ENCODE measurements at places on chromosomes 13 and 19.

GRCh38 chr13:46468570-46469463 is 81.8 kb upstream of the RUBCNL start:
- no peak for DNase-seq

- no peak for DNase-seq
Measured at GRCh38 chr13:20077086-20077485, 83.8 kb downstream of the GJA3 start.

- no peak for DNase-seq
Measured at GRCh38 chr13:36286006-36286405, 11.6 kb downstream of the CCDC169 start.

- DNase-seq, result no peak
Measured at GRCh38 chr13:37168926-37169325, 63.5 kb upstream of the CSNK1A1L start.

GRCh38 chr19:37361994-37362393 is 8.9 kb upstream of the ZNF527 start:
- no peak for DNase-seq

- DNase-seq, result no peak
Measured at GRCh38 chr19:18870531-18871172, 25.3 kb downstream of the CERS1 start.

DNA sequence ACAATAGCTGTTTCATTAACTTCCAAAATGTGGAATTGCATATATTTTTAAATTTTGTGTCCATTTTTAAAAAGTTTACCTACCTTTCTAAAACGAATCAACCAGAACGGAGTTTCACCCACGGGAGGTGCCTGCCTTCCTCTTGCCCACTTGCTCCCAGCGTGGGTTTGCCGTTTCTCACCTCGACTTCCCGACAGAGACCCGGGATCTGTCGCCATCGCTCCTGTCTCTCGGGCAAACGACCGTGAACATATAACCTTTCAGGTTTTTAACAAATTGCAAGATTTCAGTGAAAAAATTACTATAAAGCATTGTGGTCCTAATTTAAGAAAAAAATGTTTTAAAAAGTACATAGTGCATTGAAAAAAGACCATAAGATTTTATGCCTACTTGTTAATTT is 4.2 kb downstream of the TMEM255B start:
- no peak for DNase-seq

- DNase-seq, result no peak
Measured at GRCh38 chr13:40966298-40966697, 52.8 kb downstream of the ELF1 start.

DNA sequence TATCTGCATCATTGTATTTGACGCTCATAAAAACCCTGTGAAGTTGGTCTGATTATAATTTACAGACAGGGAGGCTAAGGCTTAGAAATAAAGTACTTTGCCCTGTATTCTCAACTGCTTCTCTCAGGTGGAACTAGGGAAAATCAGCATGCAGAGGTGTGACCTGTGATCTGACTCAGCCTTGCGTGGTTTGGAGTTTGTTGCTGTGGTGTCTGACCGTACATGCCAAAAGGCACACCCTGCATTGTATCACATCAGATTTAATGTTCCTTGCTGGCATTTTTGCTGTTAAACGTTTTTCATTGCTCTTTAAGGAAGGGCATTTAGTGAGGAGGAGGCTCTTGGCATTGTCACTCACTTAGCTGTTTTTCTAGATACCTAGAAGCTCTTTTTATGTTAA is 58.8 kb upstream of the C1QTNF9B start:
- no peak for DNase-seq
